ENCODE measurements at places on chromosomes 2 and 18.

- no peak for DNase-seq
These were observed 38.8 kb upstream of the METTL21A start for GRCh38 chr2:207663870-207664545.

DNA sequence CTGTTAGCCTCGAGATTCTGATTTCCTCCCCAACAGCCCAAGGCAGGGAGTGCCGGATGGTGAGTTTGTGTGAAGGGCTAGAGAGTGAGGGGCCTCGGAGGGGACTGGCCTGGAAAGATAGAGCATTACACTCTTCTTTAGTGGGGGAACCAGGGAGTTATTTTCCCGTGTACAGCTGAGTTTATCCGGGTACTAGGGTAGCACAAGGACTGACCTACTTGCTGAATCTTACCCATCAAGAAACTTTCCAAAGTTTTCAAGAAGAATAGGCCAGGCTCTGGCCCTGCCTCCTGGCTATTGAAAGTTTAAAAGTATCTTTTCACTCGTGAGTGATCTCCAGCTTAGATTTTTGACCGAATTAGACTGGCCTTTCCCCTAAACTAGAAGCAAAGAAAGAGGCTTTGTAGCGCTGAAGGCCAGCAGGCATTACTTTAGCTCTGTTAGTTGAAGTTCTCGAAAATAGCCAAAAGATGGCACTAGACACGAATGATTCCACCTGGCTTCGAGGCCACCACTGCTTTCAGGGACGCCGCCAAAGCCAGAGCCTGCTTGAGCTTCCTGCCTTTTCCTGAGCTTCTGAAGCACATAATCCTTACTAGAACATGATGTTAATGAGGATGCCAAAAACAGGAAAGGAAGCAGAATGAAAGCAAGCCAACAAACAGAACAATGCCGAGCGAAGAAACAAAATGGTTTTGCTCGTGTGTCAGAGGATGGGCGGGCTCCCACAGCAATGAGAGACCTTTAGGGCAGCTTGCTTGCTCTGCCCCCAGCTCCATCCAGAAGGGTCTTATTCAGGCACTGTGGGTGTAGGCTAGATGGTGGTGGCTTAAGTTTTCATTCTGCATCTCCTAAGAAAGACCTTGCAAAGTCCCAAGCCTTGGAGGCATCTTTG lies 55.8 kb downstream of the TSN start:
- DNase-seq, result peak; percentile 88

- DNase-seq, result no peak
These were observed 253.0 kb upstream of the ERBB4 start for GRCh38 chr2:212791569-212791968.

DNA sequence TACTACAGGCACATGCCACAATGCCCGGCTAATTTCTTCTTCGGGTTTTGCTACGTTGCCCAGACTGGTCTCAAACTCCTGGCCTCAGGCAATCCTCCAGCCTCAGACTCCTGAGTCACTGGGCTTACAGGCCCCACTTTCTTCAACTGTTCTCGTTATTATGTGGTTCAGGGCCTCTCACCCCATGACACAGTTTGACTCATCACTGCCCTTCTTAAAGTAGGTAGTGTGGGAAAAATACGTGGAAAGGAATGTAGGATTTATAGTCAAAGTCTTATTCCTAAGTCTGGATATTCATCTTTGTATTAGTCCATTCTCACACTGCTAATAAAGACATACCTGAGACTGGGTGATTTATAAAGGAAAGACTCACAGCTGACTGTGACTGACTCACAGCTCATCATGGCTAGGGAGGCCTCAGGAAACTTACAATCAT lies 19.4 kb downstream of the CENPA start:
- peak; percentile 48 for DNase-seq

- no peak for DNase-seq
These were observed 282.3 kb downstream of the EPHA4 start for GRCh38 chr2:221289846-221290245.

GRCh38 chr2:17851731-17852585 lies 26.5 kb upstream of the KCNS3 start:
- peak; percentile 88 for DNase-seq

Measured in GM03348 (cell line).